ENCODE measurements at places on chromosomes 13 and 19.

GRCh38 chr13:33637978-33638743 is 179.8 kb upstream of the RFC3 start:
- no peak for DNase-seq

DNA sequence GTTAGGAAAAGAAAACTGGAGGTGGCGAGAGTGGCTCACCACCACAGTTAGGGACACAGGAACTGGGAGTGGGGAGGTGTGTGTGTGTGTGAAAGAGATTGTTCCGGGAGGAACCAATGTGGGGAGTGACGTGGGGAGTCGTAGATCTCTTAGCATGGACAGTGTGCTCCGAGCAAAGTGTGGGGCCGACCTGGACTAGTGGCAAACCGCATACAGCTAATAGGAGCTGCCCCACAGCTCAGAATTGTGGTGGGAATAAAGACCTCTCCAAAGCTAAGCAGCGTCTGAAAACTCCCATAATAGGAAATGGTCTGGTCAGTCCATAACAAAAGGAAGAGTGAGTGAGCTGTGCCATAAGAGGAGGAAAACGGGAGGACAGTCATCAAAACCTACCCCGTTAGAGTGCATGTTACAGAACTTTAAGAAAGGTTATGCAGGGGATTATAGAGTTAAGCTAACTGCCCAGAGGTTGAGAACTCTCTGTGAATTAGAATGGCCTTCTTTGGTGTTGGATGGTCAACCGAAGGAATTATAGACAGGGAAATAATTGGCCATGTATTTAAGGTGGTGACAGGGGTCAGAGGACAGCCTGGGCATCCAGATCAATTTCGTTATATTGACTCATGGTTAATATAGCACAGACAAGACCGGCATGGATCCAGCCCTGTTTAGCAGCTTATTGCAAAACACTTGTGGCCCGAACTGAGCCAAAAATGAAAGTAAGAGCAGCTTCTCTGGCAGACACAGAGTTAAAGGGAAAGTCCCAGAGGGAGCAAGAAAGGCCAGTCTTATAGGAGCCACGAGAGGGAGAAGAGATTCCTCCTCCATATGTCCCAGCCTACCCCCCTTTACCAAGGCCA is 8.9 kb upstream of the SLC15A1 start:
- DNase-seq: no peak

DNA sequence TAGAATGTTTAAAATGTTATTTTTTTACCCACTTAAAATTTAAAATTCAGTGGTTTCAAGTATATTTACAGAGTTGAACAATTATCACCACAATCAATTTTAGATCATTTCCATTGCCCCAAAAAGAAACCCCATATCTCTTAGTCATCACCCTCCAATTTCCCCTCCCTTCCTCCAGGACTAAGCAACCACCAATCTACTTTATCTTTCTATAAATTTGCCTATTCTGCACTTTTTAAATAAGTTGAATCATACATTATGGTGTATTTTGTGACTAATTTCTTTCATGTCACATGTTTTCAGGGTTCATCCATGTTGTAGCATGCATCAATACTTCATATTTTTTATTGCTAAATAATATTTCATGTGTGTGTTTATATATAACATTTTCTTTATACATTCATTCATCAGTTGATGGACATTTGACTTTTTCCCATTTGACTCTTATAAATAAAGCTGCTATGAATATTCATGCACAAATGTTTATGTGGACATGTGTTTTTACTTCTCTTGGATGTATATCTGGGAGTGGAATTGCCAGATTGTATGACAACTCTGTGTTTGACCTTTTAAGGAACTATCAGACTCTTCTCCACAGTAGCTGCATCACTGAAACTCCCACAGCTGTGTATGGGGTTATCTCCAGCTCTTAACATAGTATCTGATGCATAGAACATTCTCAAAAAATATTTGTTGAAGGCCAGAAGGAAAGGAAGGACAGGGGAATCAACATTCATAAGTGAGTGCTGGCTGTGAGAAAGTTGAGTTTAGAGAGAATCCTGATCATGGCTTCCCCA is 107.8 kb upstream of the OXGR1 start:
- no peak for DNase-seq

DNA sequence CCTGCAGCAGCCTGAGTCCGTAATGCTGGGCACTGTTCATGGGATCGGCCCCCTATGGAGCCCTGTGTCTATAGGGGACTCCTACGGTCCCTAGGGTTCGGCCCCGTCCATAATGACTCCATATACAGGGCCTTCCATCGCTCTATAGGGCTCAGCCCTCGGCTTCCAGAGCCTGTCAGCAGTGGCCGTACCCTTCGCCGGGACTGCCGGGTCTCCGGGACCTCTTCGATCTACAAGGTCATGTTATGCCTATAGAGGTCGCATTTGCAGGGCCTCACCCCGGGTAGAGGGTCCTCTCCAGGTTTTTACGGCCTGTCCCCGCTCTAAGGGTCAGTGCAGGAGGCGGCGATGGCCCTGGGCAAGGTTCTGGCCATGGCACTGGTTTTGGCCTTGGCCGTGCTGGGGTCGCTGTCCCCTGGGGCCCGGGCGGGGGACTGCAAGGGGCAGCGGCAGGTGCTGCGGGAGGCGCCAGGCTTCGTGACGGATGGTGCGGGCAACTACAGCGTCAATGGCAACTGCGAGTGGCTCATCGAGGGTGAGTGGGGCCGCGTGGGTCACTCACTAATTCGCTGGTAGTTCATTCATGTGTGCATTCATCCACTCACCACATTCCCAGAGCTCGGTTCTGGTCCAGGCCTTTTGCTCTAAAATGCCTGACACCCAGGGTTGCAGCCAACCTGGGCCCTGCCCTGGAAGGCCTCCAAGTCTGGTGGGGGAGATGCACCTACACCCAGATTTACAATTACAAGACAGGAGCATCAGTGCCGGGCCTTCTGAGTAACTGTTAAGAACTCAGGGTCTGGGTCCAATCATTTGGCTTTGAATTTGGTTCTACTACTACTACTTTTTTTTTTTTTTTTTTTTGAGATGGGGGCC is 699 bp downstream of the MEGF8 start:
- DNase-seq: no peak

DNA sequence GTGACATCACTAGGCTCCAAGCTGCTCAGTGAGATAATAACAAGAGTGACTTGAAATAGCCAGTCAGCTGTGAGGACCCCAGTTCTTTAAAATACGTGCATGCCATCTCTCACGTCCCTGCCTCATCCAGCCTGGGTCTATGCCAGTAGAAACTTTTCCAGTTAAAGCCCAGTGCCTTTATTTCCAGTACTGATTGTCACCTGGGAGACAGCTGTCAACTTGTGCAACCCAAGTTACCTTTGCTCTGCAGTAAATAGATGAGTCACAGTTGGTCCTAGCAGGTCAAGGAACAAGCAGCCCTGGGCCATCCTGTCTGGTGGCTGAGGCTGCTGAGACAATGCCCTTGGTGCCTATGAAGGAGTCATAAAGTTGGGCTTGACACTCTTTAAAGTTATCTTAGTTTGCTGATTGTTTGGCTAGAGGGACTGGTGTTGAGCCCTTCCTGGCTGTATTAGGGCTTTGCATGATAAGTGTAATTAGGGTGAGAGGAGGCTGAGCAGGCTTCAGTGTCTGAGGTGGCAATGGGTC is 228.7 kb downstream of the LACC1 start:
- no peak for DNase-seq

GRCh38 chr13:39567569-39567968 is 35.4 kb downstream of the LHFPL6 start:
- no peak for DNase-seq

GRCh38 chr19:41774515-41774980 is 19.2 kb downstream of the CEACAM6 start:
- peak; percentile 52 for DNase-seq

DNA sequence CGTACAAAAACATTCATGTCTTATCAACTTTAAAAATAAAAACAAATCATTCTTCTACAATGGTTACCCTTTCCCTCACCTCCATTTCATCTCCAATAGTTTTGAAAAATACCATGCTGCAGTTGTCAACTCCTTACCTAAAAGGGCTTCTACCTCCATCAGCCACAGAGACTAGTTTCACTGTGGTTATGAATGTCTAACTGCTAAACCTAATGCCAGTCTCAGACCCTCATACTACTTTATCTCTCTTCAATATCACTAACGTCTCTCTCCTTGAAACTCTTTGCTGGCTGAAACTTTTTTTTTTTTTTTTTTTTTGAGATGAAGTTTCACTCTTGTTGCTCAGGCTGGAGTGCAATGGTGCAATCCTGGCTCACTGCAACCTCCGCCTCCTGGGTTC is 27.1 kb downstream of the LNX2 start:
- no peak for DNase-seq

GRCh38 chr19:40231544-40232424 is 5.3 kb upstream of the CCNP start:
- DNase-seq: no peak

- DNase-seq: peak; percentile 68
Measured at GRCh38 chr13:19864746-19865309, 1.4 kb upstream of the ZMYM5 start.

DNA sequence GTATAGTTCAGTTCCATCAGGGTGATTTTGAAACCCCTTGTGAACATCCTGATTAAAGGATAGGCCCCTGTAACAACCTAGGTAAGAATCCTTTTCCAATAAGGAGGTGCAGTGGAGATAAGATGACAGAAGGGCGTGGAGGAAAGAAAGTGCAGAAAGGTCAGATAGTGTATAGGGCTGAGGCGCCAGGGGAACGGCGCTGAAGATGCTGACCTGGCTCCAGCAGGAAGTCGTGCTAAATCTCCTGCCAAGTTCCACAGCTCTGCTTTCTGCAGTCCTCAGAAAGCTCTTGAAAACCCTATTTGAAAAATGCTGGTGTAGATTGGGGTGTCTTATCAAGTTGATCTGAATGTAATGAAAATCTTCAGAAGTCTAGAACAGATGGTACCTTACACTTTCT is 221.7 kb downstream of the COG6 start:
- no peak for DNase-seq

DNA sequence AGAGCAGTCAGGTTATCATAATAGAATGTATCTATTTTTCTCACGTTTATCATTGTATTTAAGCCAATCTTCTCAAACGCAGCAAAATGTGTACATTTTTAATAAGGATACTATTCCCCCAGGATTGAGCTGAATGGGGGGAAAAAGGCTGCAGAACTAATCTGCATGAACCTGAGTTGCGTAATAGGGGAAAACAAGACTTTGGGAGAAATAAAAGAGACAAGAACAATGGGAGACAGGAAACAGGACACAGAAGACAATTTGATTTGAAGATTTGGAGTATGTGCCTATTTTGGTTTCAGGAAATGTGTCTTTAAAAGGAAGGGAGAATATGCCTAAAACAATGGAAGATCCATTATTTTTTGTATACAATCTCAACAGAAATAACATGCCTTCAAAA is 844.5 kb downstream of the DIAPH3 start:
- no peak for DNase-seq

GRCh38 chr19:51148580-51148979 is 6.5 kb downstream of the SIGLEC7 start:
- no peak for DNase-seq

DNA sequence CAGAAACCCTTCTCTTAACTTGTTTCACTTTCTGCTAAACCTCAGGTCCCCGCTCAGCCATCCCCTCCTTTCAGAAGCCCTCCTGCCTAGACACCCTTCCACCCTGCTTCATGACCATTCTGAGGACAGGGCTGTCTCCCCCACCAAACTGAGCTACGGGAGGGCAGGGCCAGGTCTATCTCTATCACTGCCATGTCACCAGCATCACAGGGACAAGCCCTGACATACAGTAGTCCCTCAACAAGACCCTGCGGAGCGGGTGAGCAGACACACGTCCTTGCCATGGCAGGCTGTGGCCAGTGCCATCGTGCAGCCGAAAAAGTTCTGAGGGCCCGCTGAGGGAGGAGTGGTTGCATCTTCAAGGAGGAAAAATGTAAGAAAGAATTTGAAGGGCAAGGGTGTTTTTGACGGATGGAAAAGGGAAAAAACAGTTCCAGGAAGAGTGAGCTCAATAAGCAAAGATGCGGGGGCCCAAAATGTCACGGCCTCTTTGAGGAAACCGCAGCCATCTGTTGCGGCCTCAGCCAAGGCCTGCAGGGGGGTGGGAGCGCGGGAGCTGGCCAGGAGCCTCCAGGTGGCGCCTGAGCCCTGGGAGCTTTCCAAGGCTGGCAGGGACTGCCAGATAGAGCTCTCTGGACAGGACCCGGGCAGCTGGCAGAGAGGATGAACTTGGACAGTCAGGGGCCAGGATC is 8.1 kb downstream of the PTGIR start:
- DNase-seq: no peak

- no peak for DNase-seq
Measured at GRCh38 chr13:76132532-76132931, 496.4 kb downstream of the LMO7 start.

DNA sequence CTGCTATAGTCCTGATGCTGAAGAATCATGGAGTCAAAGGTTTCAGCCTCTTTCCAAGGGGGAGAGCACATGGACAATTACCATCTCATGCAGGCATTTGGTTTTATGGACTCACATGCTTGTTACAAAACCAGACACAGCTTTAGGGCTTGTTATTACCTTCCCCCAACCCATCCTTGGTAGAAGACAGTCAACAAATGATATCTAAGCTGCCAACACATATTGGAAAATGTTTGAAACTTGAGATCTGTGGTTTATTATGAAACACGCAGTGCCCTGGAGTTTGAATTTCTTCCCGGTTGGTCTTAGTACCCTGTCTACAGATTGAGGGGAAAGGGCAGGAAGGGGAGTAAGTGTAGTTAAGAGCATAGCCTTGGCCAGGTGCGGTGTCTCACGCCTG is 12.5 kb upstream of the CYP2A6 start:
- DNase-seq: no peak

GRCh38 chr19:49200238-49200862 is 42.8 kb downstream of the TRPM4 start:
- DNase-seq: no peak

DNA sequence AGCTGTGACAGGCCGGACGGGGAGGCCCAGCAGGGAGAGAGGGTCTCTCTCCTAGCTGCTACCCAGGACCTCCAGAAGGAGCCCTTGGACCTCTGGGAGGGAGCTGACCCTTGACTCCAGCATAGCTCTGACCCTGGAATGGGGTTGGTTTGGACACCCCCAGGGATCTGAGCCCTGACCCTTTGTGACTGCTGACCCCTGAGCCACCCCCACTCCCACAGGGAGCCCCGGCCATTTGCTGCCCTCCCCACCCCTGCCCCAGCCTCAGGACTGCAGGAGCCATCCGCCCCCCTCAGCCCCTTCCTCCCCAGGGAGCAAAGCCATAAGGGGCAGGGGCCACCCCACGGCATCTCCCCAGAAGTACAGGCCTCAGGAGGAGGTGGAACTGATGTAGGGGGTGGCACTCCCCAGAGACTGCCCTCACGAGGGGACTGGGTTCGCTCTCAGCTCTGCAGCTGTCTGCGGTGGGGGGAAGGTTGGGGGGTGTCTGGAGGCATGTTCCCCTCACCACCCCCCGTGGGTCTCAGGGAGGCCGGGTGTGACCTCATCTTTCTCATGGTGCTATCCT is 7.0 kb downstream of the COX6B2 start:
- DNase-seq: no peak

- DNase-seq: no peak
Measured at GRCh38 chr13:105991622-105992277, 543.7 kb downstream of the EFNB2 start.

GRCh38 chr13:85411591-85411990 is 387.6 kb downstream of the SLITRK6 start:
- DNase-seq: no peak

Measured in CD4-positive, alpha-beta T cell treated with Interleukin-6 at 100 ng/mL for 8 hours (primary cell).